ENCODE measurements at places on chromosomes 5 and 9. TPM values are rescaled to one million over a fixed set of nuclear protein-coding genes. Genes with fewer than 3 reads are reported as not detected.

The SCAI gene
- 0.80 TPM for polyA plus RNA-seq

- no peak for DNase-seq
Observed at GRCh38 chr9:32581512-32582143, 8.7 kb upstream of the NDUFB6 start.

DNA sequence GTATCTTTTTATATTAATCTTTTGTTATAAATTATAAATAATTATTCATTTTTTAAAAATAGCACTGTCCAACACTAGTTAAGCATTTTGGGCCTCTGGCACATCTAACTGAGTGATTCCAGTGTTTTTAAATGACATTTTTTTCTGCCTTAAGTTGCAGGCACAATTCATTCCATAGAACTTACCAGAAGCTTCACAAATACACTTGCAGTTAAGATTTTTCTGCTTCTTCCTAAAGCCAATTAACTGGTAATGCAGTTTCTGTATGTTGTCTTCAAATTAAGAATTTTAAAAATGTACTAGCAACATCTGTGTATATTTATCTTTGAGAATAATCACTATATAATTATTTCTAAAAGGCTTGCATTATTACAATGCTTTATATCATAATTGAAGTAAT lies 11.2 kb upstream of the NFIB start:
- DNase-seq, result no peak

DNA sequence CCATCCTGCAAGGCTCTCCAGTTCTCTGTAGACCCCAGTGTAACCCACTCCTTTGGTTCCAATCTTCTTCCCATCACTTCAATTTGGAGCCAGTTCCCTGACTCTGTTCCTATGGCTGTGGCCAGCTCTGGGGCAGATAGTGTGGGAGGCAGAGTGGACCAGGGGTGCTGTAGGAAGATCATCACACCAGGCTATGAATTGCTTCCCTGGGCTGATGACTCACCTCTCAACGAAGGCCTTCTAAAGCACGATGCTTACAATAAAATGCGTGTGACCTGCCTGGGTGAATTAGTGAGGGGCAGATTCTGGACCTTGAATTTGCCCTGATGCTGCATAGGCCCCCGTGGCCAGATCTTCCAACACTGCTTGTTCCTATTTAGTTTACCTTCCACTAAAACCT lies 289.7 kb downstream of the FBXL7 start:
- no peak for DNase-seq
